ENCODE measurements at places on chromosomes 6 and 20.

- H3K4me3 ChIP-seq, result no peak overlapping the region
- DNase-seq, result no peak
- no peaks in the 10 kb centered on the region for H3K4me1 ChIP-seq
- H3K27ac ChIP-seq, result no peak overlapping the region
These were observed 363.2 kb upstream of the FLRT3 start for GRCh38 chr20:14700639-14700960.

DNA sequence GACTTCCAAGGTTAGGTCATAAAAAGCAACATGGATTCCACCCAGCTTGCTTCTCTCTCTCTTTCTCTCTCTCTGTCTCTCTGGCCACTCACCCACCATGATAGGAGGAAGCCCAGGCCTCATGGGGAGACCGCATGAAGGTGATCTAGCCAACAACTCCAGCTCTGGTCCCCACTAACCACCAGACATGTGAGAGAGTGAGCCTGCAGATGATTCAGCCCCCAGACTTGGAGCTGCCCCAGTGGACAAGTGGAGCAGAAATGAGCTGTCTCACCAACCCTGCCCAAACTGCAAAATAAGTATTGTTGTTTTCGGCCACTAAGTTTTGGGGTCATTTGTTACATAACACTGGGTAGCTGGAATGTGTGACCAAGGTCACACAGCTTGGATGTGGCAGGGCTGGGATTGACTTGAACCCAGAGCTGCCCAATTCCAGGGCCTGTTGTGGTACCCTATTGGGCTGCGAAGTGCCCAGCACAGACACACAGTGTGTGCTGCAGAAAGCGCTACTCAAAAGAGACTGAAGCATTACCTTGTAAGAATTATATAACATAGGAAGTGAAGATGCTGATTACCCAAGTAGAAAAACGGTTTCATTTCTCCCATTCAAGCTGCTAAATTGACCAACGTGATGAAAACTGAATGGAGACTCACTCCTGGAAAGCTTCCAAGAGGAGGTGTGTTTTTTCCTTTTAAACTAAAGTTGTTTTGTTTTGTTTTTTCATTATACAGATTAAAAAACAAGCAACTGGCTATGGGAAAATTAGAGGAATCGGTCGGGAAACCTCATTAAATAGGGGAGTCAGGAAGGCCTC is 9.1 kb upstream of the TLDC2 start:
- no peak for DNase-seq
- H3K4me3 ChIP-seq, result peak overlapping the region; percentile 30
- peaks cover 22% of the 10 kb centered on the region for H3K27me3 ChIP-seq
- H3K36me3 ChIP-seq, result no peaks in the 10 kb centered on the region

GRCh38 chr6:90111387-90111786 is 185.3 kb downstream of the BACH2 start:
- peaks cover 76% of the 10 kb centered on the region for H3K4me1 ChIP-seq
- peak overlapping the region; percentile 5 for H3K27ac ChIP-seq
- peak overlapping the region; percentile 55 for H3K4me3 ChIP-seq
- H3K36me3 ChIP-seq, result peaks cover 44% of the 10 kb centered on the region
- H3K27me3 ChIP-seq, result no peaks in the 10 kb centered on the region
- no peak for DNase-seq

GRCh38 chr6:157123234-157123633 is 200.1 kb downstream of the TMEM242 start:
- H3K4me1 ChIP-seq, result peaks cover 14% of the 10 kb centered on the region
- DNase-seq, result no peak
- H3K36me3 ChIP-seq, result peaks cover 3% of the 10 kb centered on the region
- no peak overlapping the region for H3K27ac ChIP-seq
- H3K27me3 ChIP-seq, result no peaks in the 10 kb centered on the region

DNA sequence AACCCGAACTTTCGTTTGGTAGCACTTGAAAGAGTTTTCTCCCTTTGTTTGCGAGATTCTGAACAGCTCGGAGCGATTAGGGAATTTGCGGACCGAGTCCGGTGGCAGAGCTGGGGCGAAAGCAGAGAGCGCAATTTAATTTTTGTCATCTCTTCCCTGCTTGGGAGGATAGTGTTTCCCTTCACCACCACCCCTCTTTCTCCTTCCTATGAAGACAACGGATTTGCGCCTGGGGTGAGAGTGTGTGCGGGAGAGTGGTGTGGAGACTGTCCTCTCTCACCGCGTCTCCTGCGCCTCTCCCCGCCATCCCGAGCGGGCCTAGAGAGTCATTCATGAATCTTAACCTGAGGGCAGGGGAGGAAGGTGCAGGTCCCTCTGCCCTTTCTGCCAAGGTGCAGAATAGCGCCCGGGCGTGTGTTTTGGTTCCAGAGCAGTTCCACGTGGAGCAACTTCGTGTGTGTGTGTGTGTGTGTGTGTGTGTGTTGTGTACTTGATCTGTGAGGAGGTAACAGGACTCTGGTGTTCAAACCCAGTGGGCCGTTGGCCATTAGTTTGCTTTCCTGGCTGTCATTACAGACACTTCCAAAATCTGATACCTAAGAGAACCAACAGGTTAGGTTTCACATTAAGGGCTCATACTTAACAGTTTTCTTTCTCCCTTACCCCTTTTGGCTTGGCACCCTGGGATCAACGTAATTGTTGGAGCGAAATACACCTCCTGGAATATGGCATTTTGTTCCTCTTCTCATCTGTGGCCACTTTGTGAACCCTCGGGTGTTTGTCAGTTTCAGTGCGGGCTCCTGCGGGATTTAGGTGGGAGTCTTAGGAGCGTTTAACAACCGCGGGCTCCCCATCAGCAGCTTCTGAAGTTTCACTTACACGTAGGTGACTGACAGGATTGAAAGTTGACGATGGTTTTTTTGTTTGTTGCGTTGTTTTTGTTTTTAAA is 1.8 kb downstream of the EYA4 start:
- peaks cover 57% of the 10 kb centered on the region for H3K27me3 ChIP-seq
- peaks cover 10% of the 10 kb centered on the region for H3K4me1 ChIP-seq
- DNase-seq, result no peak
- H3K27ac ChIP-seq, result no peak overlapping the region
- H3K4me3 ChIP-seq, result peak overlapping the region; percentile 55

DNA sequence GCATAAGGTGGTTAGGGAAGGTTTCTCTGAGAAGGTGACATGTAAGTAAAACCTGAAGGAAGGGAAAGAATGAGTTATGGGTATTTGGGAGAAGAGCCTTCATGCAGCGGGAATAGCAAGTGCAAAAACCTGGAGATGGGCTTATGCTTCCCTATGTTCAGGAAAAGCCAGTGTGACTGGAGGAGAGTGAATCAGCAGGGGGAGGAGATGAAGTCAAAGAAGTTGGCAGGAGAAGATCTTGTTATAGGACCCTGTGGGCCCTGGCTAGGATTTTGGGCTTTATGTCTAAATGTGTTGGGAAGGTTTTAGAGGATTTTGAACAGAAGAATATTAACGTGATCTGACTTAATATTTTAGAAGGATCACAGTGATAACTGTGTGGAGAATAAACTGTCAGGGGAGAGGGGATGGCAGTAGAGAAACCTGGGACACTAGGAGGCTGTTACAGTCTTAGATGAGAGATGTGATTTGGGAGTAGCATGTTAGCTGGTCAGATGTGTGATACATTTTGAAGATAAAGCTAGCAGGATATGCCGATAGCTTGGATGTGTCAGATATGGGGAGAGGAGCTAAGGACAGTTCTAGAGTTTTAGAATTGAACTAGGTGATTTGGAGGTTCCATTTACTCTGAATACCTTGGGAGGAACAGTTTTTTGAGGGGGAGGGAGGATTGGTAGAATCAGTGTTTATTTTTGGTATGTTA is 41.0 kb downstream of the PHF3 start:
- DNase-seq, result no peak
- no peaks in the 10 kb centered on the region for H3K36me3 ChIP-seq
- no peak overlapping the region for H3K4me3 ChIP-seq
- no peaks in the 10 kb centered on the region for H3K27me3 ChIP-seq

- H3K36me3 ChIP-seq, result peaks cover 7% of the 10 kb centered on the region
- peak overlapping the region; percentile 69 for H3K27ac ChIP-seq
- no peak for DNase-seq
- peaks cover 32% of the 10 kb centered on the region for H3K4me1 ChIP-seq
These were observed 11.2 kb upstream of the PYGB start for GRCh38 chr20:25236450-25237304.

- H3K36me3 ChIP-seq, result peaks cover 3% of the 10 kb centered on the region
- H3K4me1 ChIP-seq, result peaks cover 4% of the 10 kb centered on the region
- no peak overlapping the region for H3K27ac ChIP-seq
- no peak for DNase-seq
These were observed 21.7 kb downstream of the KIZ start for GRCh38 chr20:21147593-21147992.

- no peaks in the 10 kb centered on the region for H3K27me3 ChIP-seq
- H3K4me1 ChIP-seq, result peaks cover 2% of the 10 kb centered on the region
- H3K4me3 ChIP-seq, result no peak overlapping the region
- H3K36me3 ChIP-seq, result peaks cover 1% of the 10 kb centered on the region
These were observed 82.4 kb downstream of the DHX35 start for GRCh38 chr20:39044501-39044900.

- DNase-seq, result no peak
- H3K4me1 ChIP-seq, result no peaks in the 10 kb centered on the region
- H3K4me3 ChIP-seq, result no peak overlapping the region
- no peak overlapping the region for H3K27ac ChIP-seq
These were observed 78.7 kb downstream of the CDH22 start for GRCh38 chr20:46229478-46230105.

- H3K36me3 ChIP-seq, result peaks cover 40% of the 10 kb centered on the region
- DNase-seq, result no peak
- peaks cover 42% of the 10 kb centered on the region for H3K4me1 ChIP-seq
- H3K4me3 ChIP-seq, result peak overlapping the region; percentile 96
These were observed 3.1 kb downstream of the PPP1R18 start for GRCh38 chr6:30683183-30683979.

GRCh38 chr20:41526327-41526726 is 91.8 kb downstream of the CHD6 start:
- no peak overlapping the region for H3K27ac ChIP-seq
- H3K36me3 ChIP-seq, result peaks cover 4% of the 10 kb centered on the region
- H3K4me1 ChIP-seq, result peaks cover 42% of the 10 kb centered on the region
- H3K4me3 ChIP-seq, result no peak overlapping the region

DNA sequence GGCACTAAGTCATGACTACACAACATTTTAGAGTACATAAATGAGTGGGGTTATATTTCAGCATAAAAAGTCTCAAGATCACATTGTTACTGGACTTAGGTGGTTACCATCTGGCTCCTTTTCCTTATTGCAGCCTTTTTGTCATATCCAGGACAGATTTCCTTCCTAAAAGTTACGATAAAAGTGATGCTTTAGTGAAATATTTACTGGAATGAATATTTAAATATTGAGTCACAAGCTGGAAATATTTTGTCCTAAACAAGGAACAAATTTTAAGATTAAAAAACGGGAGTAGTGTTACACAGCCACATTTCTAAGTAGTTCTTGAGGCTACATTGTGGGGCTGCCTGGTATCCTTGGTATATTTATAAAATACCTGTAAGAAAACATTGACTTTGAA is 52.2 kb downstream of the CDC40 start:
- DNase-seq, result no peak
- peaks cover 9% of the 10 kb centered on the region for H3K4me1 ChIP-seq
- H3K27me3 ChIP-seq, result no peaks in the 10 kb centered on the region
- peaks cover 3% of the 10 kb centered on the region for H3K36me3 ChIP-seq

- H3K36me3 ChIP-seq, result no peaks in the 10 kb centered on the region
- DNase-seq, result no peak
- no peaks in the 10 kb centered on the region for H3K27me3 ChIP-seq
These were observed 29.5 kb upstream of the RNGTT start for GRCh38 chr6:88992741-88993552.

GRCh38 chr6:155222506-155222905 is 41.3 kb upstream of the CLDN20 start:
- no peak for DNase-seq
- H3K4me1 ChIP-seq, result peaks cover 28% of the 10 kb centered on the region
- H3K4me3 ChIP-seq, result no peak overlapping the region
- no peak overlapping the region for H3K27ac ChIP-seq
- no peaks in the 10 kb centered on the region for H3K36me3 ChIP-seq
- peaks cover 8% of the 10 kb centered on the region for H3K27me3 ChIP-seq
